Inflammatory macrophage treated with lipopolysaccharide for 1 hour (primary cell): ENCODE measurements at places on chromosomes 3 and 15.

DNA sequence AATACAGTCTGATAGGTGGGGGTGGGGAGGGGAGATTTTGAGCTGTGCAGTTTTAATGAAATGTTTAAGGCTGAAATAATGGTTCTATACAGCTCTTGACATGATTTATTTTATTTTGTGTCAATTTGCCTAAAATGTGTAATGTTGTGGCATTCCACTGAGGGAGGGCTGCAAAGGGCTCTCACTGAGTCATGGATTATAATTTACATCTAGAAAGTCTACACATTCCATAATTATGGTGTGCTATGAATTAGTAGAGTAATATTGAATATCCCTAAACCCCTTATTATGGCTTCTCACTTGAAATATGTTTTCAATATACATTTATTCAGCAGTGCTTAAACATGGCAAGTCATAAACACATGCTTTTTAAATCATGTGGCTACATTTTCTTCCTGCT lies 103.9 kb downstream of the RARB start:
- no peak for DNase-seq

DNA sequence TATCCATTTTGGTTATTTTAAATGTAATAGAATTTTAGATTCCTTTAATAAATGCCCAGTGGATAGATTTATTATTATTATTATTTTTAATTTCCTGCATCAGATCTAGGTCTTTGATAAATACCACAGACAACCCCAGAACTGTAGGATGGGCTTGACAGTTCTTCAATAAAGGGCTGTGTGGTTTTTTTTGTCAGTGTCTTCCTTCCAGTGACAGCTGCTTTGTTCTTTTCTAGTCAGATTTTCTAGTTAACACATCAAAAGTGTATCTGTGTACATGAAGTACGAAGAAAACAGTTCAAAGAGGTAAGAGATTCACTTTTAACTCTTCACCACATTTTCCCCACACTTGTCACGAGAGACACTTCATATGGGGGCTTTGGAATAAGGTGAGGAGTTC lies 120.3 kb downstream of the SAMMSON start:
- no peak for DNase-seq

GRCh38 chr3:150631515-150632221 lies 28.5 kb downstream of the SELENOT start:
- DNase-seq: no peak

DNA sequence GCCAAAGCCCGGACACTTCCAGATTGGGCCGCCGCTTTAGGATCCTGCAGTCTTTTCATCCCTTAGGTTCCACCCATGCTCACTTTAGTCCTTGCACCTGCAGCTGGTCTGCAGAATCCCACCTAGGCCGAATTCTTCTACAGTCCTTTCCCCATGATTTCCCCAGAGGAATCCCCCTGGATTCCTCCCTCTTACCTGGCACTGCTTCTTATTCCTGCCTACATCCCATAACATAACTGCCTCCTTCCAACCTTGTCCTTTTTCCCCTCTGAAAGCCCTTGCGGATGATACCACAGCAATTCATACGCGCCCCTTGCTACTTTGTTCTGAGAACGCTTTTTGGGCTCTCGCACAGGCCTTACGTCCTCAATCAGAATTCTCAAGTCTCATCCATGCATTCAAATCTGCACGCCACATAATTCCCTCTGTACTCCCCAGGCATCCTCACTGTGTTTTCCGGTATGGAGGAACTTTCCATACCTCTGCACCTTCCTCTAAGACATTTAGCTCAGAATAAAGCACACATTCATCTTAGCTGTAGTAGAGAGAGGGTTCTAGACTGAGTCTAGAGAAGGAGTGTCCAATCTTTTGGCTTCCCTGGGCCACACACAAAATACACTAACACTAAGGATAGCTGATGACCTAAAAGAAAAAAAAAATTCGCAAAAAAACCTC lies 619 bp downstream of the EIF2AK4 start:
- DNase-seq: no peak

GRCh38 chr3:106824856-106825255 lies 552.4 kb upstream of the CCDC54 start:
- DNase-seq: no peak
